ENCODE measurements at places on chromosomes 6 and 20.

- DNase-seq: no peak
Observed at GRCh38 chr20:36501367-36502006, 39.8 kb upstream of the MYL9 start.

DNA sequence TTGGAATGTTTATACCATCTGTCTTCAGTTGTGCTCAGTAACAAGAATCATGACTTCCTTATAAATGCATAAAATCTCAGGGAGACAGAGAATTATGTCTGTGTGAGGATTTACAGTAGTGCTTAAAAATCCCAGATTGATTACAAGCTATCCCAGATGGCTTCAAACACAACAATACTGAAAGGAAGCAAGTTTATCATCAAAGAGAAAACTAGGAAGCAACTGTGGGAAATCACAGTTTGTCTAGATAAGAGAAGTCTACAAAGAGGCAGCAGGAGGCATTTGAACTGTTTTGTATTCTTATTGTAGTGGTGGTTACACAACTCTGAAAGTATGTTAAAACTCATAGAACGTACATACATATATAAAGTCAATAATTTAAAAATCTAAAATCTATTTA, 104.4 kb upstream of the SALL4 start:
- no peak for DNase-seq

GRCh38 chr6:123117145-123117908, 121.3 kb downstream of the CLVS2 start:
- no peak for DNase-seq

DNA sequence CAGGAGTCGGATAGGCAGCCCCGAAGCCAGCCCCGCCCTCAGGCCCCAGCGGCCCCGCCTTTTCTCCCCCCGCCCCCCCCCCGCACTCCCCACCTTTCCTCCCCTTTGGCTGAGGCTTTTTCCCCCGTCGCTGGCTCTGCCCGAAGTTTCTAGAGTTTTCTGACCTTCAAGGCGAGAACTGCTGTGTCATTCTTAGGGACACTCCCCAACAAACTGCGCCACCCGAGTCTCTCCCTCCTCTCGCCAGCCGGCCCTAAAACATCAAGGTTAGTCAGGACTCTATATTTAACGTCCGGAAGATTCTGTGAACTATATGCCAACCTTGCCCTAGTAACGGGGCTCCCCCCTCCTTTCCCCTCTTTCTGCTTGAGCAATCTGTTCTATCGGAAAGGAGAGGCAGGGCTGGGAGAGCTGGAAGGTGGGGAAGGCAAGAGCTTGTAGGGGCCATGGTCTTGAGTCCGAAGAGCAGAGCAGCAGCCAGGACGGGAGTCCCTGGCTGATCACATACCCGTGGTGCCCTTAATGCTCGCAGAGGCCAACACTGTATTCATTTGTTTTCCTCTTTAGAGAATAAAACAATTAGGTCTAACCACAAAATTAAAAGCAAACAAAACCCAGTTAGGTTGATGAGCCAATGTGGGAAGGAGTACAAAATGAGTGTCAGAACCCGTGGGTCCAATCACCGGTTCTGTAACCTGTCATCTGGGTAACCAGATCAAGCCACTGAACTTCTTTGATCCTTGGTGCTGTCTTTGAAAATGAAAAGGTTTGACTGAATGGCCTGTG, 5.3 kb upstream of the HSPA1B start:
- DNase-seq: no peak

- no peak for DNase-seq
Observed at GRCh38 chr6:26600759-26601158, 4.0 kb downstream of the ABT1 start.

DNA sequence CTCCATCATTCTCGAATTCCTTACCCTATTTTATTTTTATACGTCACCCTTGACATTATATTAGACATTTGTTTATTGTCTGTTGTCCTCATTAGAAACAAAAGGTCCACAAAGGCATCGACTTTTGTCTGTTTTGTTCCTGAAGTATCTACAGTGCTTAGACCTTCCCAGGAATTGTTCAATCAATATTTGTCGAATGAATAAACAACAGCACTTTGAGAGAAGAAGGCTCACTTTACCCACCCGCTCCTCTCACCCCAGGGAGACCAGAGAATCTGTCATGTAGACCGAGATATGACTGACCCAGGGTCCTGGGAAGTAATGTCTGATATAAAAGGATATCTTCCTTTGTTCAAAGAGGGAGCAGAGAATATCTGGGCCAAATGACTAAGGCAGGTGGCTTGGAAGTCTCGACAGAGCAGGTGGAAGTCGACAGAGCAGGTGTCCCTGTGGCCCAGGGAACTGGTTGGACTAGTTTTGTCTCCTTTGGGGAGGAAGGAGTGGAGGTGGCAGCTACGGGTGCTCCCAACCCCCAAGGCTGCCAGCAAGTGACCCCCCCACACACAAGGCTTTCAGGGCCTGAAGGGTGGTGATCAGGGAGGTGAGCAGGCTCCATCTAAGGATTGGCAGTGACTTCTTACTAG, 14.8 kb upstream of the CHMP4B start:
- DNase-seq: no peak

- DNase-seq: no peak
Observed at GRCh38 chr6:105645958-105646357, 243.1 kb upstream of the PREP start.

GRCh38 chr6:146857980-146858347, 259.2 kb downstream of the ADGB start:
- DNase-seq: no peak

GRCh38 chr6:41370488-41371111, 35.2 kb downstream of the NCR2 start:
- DNase-seq: no peak

DNA sequence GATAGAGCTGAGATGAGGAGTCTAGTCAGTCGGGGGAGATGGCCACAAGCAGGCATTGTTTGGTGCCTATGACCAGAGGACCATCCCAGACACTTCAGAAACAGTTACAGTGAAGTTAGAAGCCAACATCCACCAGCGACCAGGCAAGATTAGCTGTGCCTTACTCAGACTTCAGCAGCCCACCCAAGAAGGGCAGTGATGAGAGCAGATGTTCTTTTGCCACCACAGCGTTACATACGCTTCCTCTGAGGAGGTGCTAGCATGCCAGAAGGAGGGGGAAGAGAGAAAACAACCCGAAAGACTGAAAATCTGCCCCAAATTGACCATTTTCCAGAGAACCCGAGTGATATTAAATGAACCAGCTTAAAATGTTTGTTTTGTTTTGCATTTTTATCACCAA, 186.8 kb downstream of the PRL start:
- DNase-seq: no peak

DNA sequence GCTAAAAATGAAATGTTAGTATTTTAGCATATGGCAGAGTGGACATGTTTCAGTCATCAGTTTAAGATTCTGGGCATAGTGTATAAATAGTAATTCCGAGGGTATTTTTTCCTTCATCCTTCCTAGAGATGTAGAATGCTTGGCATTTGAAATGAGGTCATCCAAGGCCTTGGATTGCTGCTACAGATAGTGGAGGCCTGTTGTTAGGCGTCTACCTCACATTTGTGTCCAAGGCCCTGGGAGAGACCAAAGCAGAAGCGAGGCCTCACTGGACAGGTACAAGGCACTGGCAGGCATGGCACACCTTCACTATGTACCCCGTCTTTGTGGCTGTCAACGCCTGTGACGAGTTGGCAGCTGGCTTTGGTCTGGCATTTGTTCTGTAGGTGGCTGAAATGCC, 58.0 kb downstream of the DTD1 start:
- no peak for DNase-seq

DNA sequence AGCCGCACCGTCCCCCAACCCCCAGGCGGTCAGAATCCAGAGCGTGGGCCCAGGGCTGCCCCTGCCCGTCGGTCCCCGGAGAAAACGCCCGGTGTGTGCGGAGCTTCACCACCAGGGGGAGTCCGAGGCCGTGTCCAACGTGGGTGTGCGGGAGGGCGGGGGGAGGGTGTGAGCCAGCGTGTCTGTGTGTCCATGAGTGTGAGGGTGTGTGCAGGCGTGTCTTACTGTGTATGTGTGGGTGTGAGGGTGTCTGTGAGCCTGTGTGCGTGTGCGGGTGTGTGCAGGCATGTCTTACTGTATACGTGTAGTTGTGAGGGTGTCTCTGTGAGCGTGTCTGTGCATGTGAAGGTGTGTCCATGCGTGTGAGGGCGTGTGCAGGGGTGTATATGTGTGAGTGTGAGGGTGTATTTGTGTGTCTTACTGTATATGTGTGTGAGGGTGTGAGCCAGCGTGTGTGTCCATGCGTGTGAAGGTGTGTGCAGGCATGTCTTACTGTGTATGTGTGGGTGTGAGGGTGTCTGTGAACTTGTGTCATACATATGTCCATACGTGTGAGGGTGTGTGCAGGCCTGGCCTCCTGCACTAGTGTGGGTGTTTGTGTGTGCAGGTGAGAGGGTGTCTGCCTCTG, 24.6 kb upstream of the GATA5 start:
- peak; percentile 41 for DNase-seq

GRCh38 chr6:33978412-33979150, 167.3 kb downstream of the GRM4 start:
- DNase-seq: no peak

GRCh38 chr20:54368570-54368969, 106.8 kb upstream of the DOK5 start:
- peak; percentile 51 for DNase-seq

GRCh38 chr6:167129159-167129558, 6.3 kb downstream of the CCR6 start:
- no peak for DNase-seq

DNA sequence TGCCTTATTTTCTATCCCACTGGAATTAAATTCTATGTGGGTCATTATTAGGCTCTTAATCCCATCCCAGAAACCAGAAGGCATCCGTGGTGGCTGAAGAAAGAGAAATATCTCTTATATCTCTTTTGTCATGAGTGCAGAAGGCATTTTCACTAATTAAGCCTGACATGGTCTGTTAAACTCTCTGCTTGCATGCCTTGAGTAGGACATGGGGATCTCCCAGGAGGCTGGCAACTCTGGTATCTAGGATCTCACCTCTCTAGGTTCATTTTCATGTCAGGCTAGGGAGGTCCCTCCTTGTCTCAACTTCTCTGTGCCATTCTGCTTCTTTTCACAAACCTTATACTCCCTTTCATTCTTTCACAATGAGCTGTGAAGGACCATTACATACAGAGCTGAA, 25.3 kb upstream of the GPR63 start:
- peak; percentile 40 for DNase-seq

- no peak for DNase-seq
Observed at GRCh38 chr6:34182751-34183531, 37.1 kb upstream of the GRM4 start.

DNA sequence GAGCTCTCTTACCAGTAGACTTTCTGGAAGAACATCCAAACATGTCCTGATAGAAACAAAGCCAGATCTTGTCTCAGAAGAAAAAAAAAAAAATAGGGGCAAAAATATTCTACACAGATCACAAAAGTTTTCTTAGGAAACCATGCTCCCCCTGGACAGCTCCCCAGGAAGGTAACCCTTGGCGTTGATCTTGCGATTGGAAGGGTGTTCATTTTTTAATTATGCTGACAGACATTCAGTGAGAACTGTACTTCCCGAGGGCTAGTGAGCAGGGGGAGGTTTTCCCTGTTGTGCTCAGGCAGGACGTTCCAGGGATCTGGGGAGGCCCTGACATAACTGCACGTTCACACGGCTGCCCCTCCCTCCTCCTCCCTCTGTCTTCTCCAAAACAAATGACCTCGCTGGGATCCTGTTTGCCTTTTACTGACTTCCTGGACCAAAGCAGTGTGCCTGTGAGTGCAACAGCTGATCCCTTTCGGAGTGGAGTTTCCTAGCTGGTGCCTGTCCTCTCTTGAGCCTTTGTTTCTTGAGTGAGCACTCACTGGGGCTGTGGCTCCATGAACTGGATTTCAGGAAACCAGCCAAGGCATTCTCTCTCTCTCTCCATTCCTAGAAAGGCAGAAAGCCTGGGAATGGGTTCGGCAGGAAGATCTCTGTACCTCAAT, 46.7 kb downstream of the MARCKS start:
- DNase-seq: no peak

GRCh38 chr6:5103250-5103649, 18.1 kb downstream of the PPP1R3G start:
- DNase-seq: no peak

- no peak for DNase-seq
Observed at GRCh38 chr20:61871160-61871559, 194.5 kb downstream of the TAF4 start.

- DNase-seq: no peak
Observed at GRCh38 chr6:56374841-56375369, 127.5 kb upstream of the COL21A1 start.

GRCh38 chr20:31823360-31824124, 4.4 kb downstream of the MYLK2 start:
- no peak for DNase-seq

DNA sequence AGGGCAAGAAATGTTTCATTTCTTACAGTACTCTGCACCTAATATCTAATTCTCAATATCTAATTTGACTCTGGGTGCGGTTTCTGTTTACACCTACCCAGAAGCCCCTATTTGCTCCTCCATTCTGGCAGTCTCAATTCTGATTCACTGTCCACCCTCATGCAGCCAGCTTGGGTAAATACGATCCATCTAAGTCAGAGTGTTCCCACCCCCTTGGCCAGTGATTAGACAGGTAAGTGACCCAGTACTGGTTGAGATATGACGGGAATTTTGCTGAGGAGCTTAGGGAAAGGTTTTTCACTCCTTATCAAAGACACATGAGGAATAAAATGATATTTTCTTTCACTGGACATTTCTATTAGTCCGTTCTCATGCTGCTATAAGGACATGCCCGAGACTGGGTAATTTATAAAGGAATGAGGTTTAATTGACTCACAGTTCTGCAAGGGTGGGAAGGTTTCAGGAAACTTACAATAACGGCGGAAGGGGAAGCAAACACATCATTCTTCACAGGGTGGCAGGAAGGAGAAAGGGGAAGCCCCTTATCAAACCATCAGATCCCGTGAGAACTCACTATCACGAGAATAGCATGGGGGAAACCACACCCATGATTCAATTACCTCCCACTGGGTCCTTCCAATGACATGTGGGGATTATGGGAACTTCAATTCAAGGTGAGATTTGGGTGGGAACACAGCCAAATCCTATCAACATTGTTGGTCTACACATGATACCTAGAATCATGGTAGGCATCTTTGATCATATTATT, 29.4 kb downstream of the GLO1 start:
- no peak for DNase-seq

DNA sequence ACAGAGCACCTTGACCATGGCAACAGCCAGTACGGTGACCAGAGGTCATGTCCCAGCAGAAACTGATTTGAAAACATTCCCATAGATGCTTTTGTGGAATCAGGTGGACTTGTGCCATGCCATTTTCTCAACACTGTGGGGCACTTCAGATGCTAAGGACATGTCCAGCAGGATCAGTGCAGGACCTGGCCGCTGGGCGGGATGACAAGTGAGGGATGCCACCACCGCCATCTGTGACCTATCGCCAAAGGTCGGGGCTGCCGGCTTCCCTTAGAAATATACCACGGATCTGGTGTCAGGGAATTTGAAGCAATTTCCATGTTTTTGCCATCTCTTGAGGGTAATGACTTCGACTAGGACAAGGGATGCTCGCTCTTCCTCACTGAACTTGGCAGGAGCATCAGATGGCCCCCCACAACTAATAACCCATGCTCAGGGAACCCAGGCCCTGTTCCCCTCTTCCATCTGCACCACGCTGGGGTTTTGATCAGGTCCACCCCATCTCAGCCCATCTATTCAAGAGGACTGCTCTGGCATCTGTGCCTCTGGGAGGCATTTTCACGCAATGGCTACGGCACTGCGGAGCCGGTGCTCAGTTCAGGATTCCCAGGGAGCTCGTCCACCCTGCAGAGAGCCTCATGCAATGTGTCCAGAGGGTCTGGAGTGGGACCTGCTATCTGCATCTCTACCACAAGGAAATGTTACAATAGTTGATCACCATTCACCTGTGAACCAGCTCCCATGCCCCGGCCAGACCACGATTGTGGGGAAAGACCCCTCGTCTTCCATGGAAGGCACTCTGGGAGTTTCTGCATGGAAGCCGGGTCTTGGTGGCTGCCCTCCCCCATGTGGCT, 302.6 kb downstream of the TAF4 start:
- DNase-seq: no peak

Data from NCI-H2171 (cell line).